ENCODE measurements at places on chromosomes 2 and 18. TPM values are rescaled to one million over a fixed set of nuclear protein-coding genes. Genes with fewer than 3 reads are reported as not detected.
A peak's percentile ranks its signal among the peaks of the same experiment; 100 is the strongest.

GRCh38 chr2:158305501-158305900 is 151.1 kb downstream of the CCDC148 start:
- no peaks in the 10 kb centered on the region for H3K36me3 ChIP-seq
- DNase-seq, result no peak
- H3K27me3 ChIP-seq, result no peaks in the 10 kb centered on the region
- H3K4me3 ChIP-seq, result no peak overlapping the region
- H3K27ac ChIP-seq, result no peak overlapping the region

DNA sequence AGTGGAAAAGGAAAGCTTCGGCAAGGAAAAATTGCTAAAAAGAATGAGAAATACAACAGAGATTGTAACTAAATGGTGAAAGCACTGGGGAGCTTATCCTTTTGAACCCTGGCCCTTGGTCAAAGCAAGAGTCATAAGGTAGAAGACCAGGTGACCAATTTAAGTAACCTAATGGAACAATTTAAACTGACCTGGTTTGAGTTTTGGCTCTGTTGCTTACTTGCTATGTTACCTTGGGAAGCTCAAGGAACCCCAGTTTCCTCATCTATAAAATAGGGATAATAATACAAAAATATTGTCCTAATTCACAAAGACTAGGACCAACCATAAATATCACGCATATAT is 48.6 kb downstream of the NHEJ1 start:
- no peaks in the 10 kb centered on the region for H3K36me3 ChIP-seq
- H3K27me3 ChIP-seq, result no peaks in the 10 kb centered on the region
- no peak overlapping the region for H3K27ac ChIP-seq
- H3K4me1 ChIP-seq, result peaks cover 7% of the 10 kb centered on the region
- H3K4me3 ChIP-seq, result no peak overlapping the region

DNA sequence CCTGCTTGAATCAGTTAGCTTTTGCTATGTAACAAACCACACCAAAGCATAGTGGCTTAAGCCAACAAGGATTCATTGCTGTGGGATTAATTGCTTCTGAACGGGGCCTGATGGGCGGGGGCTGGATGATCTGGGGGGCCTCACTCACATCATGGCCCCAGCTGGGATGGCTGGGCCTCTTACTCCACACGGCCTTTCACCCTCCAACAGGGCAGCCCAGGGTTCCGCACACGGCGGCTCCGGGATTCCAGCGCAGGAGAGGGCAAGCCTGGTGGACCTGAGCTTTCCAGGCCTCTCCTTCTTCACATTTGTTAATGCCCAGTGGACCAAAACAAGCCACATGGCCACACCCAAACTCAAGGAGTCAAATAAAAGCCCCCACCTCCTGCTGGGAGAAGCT is 86.3 kb upstream of the PHLPP1 start:
- H3K36me3 ChIP-seq, result no peaks in the 10 kb centered on the region
- no peak for DNase-seq
- H3K27ac ChIP-seq, result no peak overlapping the region
- H3K4me1 ChIP-seq, result peaks cover 11% of the 10 kb centered on the region

GRCh38 chr2:80506563-80506962 is 202.0 kb upstream of the LRRTM1 start:
- peaks cover 8% of the 10 kb centered on the region for H3K4me1 ChIP-seq
- no peak overlapping the region for H3K27ac ChIP-seq
- DNase-seq, result no peak
- no peaks in the 10 kb centered on the region for H3K36me3 ChIP-seq
- H3K4me3 ChIP-seq, result no peak overlapping the region

DNA sequence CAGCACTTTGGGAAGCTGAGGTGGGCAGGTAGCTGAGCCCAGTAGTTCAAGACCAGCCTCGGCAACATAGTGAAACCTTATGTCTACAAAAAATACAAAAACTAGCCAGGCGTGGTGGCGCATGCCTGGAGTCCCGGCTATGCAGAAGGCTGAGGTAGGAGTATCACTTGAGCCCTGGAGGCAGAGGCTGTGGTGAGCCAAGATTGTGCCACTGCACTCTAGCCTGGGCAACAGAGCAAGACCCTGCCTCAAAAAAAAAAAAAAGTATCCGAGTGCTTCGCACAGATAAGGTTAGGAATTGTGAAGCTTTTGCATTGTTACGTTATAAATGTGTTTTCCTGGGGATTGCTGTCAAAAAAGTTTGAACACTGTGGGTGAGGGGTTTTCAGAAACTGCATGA is 4.1 kb downstream of the CTDSP1 start:
- H3K4me3 ChIP-seq, result no peak overlapping the region
- peak overlapping the region; percentile 30 for H3K27ac ChIP-seq
- no peaks in the 10 kb centered on the region for H3K27me3 ChIP-seq
- H3K36me3 ChIP-seq, result peaks cover 12% of the 10 kb centered on the region

The SPATA3 gene
- total RNA-seq, result not detected

GRCh38 chr18:51278045-51278649 is 80.7 kb upstream of the MEX3C start:
- H3K27me3 ChIP-seq, result no peaks in the 10 kb centered on the region
- H3K4me3 ChIP-seq, result no peak overlapping the region
- no peak overlapping the region for H3K27ac ChIP-seq
- peaks cover 22% of the 10 kb centered on the region for H3K4me1 ChIP-seq

GRCh38 chr18:28404694-28405093 is 227.8 kb upstream of the CDH2 start:
- no peaks in the 10 kb centered on the region for H3K27me3 ChIP-seq
- no peak overlapping the region for H3K4me3 ChIP-seq
- H3K36me3 ChIP-seq, result no peaks in the 10 kb centered on the region
- H3K27ac ChIP-seq, result no peak overlapping the region

The TDRD15 gene
- not detected for total RNA-seq
